ENCODE measurements at places on chromosomes 12 and 14. TPM values are rescaled to one million over a fixed set of nuclear protein-coding genes. Genes with fewer than 3 reads are reported as not detected.

DNA sequence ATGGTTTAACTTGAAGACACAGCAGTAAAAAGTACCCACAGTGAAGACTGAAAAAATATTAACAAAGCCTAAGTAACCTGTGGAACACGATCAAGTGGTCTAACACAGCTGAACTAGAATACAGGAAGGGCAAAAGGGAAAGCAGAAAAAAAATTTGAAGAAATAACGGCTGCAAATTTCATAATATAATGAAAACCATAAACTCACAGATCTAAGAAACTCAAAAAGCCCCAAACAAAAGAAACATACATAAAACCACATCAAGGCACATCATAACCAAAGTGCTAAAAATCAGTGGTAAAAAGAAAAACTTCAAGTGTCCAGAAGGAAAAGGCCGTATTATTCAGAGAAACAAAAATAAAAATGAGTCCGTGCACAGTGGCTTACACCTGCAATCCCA, 30.9 kb downstream of the SPPL3 start:
- no peak for DNase-seq

GRCh38 chr12:116692605-116693004, 45.3 kb downstream of the SPRING1 start:
- no peak for DNase-seq

- DNase-seq = no peak
Observed at GRCh38 chr14:101224356-101225156, 321.0 kb upstream of the RTL1 start.

The PROX2 gene
- total RNA-seq = not detected

Measured in Peyer's patch (tissue), 4 donors.